MV-4-11 (cell line): ENCODE measurements at places on chromosomes 4 and X.

GRCh38 chr4:41214825-41215146 is 444 bp upstream of the APBB2 start:
- no peak for DNase-seq

- no peak for DNase-seq
These were observed 1.7 kb downstream of the PDGFC start for GRCh38 chr4:156969911-156970310.

- DNase-seq, result no peak
These were observed 2204.5 kb downstream of the ARAP2 start for GRCh38 chr4:34039766-34040165.

GRCh38 chr4:15682242-15683142 is 865 bp downstream of the FAM200B start:
- DNase-seq, result no peak

DNA sequence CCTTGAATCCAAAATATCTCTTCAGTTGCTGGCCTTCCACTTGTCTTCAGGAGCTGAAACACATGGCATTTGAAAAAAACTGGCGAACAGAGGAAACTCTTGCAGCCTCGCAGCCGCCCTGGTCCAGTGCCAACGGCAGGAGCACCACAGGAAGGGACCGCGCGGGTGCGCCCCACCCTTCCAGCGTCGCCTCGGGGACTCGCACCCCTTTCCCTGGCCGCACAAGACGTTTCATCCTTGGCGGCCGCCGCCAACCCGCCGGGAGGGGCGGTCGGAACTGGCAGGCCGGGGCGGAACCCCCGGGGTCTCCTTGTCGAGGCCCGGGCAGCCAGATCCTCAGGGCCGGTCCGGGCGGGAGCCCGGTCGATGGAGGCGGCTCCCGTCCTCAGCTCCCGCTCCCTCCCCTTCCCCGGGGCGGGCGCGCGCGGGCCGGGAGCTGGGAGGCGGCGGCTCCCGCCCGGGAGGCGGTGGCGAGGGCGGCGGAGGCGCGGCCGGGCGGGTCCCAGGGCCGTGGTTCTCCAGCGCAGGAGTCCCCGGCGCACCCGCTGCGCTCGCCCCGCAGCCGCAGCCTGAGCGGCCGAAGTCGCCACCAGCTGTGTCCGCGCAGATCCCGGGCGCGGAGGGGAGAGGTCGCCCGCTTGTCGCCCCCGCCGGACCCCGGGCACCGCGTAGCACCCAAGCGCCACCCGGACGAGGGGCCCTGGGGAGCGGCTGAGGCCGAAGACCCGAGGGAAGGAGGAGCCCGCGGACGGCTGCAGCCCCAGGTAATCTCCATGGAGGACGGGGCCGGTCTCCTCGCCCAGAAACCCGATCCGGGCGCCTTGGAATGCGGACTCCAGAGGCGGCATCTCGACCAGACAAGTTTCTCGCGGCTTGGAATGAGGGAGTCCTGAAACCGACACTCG is 886 bp upstream of the NDST3 start:
- no peak for DNase-seq

- no peak for DNase-seq
These were observed 209.1 kb upstream of the FAM47A start for GRCh38 chrX:34341258-34341657.

GRCh38 chr4:1383728-1384591 is 22.3 kb downstream of the NKX1-1 start:
- no peak for DNase-seq

- peak; percentile 87 for DNase-seq
These were observed 214.2 kb downstream of the RELL1 start for GRCh38 chr4:37471971-37472370.

DNA sequence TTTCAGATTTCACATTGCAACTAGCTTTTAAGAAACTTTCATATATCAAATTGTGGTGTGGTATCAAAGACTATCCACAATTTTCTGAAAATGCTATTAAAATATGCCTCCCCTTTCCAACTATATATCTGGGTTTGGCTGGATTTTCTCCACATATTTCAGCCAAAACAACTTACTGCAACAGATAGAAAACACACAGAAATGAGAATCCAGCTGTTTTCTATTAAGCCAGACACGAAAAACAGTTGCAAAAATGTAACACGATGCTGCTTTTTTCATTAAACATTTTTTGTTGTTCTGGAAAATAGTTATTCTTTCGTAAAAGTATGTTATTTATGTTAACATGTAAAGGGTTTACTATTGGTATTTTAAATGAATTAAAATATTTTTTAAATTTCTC is 33.1 kb downstream of the DCTD start:
- no peak for DNase-seq

DNA sequence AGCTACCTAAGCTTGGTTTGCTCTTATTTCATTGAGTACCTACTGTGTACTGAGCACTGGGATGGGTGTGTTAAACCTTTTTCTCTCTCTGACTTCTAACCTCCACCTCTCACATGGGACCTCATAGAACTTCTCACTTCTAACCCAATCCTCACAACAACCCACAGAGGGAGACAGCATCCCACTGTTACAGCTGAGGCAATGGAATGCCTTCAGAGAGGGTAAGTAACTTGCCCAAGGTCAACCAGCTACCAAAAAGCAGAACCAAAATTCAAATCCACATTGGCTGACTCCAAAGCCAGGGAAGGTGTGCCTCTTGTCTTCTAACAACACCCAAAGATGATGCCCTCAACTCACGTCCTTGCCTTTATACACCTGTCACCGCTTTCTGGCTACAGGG is 5.4 kb downstream of the SEL1L3 start:
- DNase-seq, result peak; percentile 67

DNA sequence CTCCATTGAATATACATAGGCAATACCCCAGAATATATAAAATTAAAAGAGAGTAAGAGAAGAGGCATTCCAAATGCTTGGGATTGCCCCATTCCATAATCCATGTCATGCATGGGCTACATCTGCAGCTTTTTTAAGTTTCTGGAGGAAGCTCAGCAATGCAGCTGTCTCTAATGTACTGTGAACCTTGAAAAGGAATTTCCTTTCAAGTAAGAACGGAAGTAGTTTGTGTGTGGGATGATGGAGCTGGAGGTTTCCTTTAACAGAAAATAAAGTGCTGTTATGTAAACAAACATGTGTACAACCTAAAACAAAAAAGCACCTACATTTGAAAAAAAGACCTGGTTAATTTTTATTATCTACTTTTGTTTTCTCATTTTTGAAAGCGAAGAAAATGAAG is 303.5 kb downstream of the BMPR1B start:
- no peak for DNase-seq

DNA sequence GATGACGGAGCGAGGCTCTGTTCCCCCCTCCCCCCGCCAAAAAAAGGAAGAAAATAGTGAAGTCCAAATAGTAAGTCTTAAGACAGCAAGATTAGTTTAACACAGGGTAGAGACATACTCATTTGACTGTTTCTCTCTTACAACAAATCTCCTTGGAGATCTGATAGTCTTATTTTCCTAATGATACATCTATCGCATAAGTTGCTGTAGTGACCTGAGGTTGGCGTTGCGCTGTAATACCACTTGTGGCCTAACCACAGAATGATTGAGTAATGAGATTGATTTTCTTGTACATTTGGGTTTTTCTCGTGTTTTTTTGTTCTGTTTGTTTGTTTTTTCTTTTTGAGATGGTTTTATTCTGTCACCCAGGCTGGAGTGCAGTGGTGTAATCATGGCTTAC is 27.2 kb downstream of the OCIAD1 start:
- DNase-seq, result peak; percentile 62

DNA sequence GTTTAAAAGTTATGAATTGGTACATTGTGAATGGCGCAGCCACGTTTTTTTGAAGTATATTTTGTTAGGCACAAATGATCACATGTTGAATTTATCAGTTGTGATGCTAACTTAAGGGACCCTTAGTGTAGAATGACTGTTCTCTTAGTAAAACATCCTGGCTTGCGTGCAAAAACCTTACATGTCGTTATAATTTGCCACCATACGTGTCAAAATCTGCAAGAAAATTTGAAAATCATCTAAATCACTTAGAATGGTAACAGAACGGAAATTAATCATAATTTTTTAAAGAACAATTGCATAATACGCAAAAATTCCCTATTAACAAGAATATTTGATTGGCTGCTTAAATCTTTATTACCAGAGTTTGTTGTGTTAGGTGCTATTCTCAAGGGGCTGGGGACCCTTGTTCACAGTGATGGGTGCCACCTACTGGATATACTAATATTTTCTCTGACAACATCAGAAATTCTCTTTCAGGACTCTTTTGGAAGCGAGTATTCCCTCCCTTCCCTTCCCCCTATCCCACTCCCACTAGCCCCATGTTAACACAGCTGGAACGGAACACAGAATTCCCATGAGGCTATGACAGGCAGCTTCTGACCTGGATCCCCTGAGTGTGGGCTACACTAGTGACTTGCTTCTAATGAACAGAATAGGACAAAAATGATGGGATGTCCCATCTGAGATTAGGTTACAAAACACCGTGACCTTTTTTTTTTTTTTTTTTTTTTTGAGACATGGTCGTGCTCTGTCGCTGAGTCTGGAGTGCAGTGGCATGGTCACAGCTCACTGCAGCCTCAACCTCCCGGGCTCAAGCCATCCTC is 71.8 kb downstream of the SUPT20HL2 start:
- DNase-seq, result peak; percentile 41

DNA sequence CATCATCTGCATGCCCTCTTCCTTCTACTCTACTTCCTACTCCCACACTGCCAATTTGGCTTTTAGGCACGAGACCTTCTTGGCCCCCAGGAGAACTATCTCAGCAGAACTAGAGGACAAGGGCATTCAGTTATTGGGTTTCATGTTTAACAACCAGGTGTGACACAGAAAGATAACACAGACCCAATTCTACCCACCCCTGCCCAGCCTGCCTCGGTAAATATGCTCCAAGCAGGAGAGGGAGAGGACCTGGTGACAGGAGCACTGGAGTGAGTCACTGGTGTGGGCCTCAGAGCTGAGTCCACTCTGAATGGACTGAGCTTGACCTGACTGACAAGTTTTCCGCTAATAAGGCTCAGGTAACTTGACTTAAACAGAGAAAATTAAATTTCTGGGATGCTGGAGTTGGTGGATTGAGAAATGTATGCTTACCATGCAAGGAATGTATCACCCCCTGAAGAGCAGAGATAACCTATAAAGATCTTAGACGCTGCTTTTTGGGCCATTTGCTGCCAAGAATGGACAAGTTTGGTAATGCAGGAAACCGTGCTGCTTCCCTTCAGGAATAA is 52.5 kb downstream of the CASP3 start:
- DNase-seq, result no peak

DNA sequence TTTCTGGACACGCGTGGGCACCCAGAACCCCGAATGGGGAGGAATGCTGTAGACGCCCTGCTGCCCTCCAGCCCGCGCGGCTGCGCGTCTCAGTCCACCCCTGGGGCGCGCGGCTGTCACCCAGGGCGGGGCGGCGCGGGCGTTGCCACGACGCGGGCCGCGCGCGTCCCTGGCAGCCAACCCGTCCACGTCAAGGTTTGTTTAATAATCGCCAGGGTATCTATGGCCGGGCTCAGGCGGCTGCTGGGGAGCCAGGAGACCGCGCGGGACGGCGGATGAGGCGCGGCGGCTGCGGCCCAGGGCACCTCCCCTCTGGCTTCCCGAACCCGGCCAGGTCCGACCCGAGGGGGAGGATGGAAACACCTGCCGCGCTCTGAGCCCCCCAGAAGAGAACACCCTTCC is at the start of gene SPATA18:
Gene SPATA18, plus strand, starts transcription at position 92 of the 402 bp plus-strand sequence. CDS start 401 bp downstream, outside the sequence.
- DNase-seq, result no peak

DNA sequence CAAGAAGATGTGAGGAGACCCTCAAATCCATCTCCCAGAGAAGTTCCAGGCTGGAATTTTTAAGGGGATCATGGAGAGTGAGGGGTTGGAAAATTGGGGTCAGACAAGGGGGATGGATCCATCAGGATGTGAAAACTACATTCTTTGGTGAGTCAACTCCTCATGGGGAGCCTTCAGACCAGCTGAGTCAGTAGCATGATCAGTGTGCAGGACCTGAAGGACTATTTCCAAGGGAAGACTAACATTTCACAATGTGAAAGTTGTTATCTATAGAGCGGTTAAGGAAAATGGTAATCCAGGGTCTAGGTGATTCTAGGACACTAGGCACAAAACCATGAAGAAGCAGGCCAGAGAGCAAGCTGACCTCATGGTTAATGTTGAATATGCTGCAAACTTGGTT is 38.6 kb upstream of the CEP135 start:
- no peak for DNase-seq

- no peak for DNase-seq
These were observed 117.8 kb upstream of the NOCT start for GRCh38 chr4:138897811-138898226.

GRCh38 chr4:102431608-102431961 is 69.6 kb upstream of the NFKB1 start:
- no peak for DNase-seq

DNA sequence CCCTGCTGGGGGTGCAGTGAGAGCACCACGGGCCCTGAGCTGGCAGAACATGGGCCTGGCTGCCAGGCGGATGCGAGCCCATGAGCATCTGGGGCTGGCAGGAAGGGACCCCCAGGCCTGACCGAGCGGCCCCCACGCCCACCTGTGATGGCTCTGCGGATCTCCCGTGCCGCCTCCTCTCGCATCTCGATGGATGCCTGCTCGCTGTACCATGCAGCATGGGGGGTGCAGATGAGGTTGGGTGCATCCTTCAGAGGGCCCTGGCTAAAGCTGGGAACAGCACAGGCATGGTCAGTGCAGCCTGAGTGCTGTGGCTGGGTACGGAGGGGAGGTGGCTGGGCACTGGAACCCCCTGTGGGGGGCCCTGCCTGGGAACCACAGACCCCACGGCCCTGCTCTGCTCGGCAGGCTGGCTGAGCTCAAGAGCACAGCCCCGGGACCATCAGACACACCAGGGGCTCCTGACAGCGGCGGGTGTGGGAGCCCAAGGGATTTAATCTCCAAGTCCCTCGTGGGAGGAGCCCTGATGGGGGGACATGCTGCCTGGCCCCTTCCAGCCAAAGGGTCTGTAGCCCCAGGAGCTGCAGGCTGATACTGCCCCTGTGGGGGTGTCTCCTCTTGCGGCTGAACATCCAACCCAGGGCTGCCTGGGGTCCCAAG is 35.5 kb downstream of the CTBP1 start:
- no peak for DNase-seq

GRCh38 chr4:52959541-52959940 is 97.4 kb downstream of the RASL11B start:
- DNase-seq, result no peak
